ENCODE measurements at places on chromosomes 4 and X.
A peak's percentile ranks its signal among the peaks of the same experiment; 100 is the strongest.

GRCh38 chr4:172818901-172819300 lies 349.7 kb upstream of the GALNT7 start:
- DNase-seq = no peak

DNA sequence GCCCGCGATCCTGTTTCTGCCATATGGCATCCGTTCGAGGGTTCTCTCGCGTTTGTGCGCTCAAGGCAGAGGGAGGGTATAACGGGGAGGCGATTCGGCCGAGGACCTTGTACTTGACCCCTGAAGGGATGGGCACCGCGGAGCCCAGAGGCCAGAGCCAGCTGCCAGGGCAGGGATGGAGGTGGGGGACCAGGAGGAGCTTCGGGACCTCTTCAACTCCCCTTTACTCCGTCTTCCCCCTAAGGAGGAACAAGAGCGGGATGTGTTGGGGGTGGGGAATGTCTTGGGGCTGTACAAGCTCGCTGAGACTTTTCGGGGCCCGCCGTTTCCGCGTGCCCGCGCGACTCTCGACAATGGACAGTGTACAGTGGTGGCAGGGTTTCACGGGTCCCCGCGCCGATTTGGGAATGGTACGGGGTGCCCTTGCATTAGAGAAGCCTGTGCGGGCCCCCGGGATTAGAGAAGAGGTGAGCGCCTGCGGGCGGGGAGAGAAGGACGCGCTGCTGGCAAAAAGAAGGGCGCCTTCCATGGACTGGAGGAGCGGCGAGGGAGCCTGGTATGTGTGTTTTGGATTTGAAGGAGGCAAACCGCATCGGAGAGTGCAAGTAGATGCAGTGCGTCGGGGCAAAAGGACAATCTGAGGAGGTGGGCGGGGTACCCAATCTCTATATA lies 760 bp downstream of the UGT8 start:
- DNase-seq = no peak

GRCh38 chr4:2418650-2419571 lies at the start of gene CFAP99:
Gene CFAP99 (plus strand): TSS chr4:2418955.
- DNase-seq = peak; percentile 98

GRCh38 chrX:119981286-119982070 lies 37.9 kb upstream of the NKAP start:
- no peak for DNase-seq

DNA sequence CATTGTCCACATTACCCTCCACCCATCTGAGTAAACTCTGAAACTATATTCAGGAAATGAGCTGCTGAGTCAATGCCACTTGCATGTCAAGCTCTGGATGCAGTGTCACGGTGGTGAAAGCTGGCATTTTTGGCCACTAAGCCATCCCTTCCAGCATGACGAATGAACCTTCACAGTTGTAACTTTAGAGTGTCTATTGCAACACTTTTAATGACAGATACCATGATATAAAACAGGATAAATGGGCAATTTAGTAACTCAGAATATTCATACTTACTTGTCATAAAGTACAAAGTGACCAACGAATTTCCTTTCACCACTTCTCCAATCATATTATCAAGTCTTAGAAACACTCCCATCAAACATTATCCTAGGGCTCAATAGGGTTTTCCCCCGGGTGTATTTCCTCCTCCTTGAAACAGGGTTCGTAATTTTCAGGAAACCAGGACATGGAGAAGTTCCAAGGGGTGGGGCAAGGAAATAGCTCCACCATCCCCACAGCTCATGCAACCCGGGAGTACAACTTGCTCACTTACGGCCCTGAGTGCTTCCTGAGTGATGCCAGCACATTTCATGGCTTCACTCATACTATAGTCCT lies 73.1 kb downstream of the MTHFD2L start:
- peak; percentile 8 for DNase-seq

DNA sequence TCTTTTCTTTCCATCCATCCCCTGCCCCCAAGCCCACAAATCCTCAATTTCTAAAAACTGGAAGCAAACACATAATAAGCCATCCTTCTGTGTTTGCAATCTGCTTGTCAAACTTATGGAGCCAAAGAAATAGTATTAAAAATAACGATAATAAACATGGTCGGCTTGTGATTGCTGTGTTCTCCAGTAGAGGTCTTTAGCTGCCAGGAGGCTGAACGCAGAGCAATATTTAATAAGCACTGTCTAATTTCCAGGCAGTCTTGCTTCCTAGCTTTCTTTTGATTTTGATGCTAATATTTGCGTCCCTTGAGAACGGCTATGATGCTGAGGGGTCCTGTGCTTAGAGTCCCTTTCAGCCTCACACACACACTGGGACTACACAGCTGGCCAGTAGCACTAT lies 3.2 kb upstream of the HELT start:
- DNase-seq = no peak

- no peak for DNase-seq
Measured at GRCh38 chrX:69264158-69264581, 98.9 kb upstream of the PJA1 start.

GRCh38 chrX:71282514-71283402 lies 677 bp upstream of the NONO start:
- peak; percentile 49 for DNase-seq

GRCh38 chr4:141560056-141560455 lies 76.3 kb upstream of the IL15 start:
- DNase-seq = no peak

DNA sequence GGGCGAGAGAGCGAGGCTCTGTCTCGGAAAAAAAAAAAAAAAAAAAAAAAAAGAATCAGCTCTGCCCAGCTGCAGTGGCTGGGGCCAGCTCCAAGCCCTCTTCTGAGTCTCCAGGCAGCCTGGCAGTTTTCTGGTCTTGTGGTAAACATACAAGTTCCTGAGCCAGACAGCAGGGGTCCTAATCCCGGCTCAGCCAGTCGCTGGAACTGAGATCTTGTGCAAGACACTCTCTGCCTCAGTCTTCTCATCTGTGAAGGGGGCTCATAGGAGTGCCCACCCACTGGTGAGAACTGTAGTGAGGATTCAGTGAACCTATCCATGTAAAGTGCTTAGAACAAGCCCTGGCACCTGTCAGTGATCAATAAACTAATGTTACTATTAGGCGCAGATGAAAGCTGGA lies 41.8 kb downstream of the C4orf50 start:
- no peak for DNase-seq

DNA sequence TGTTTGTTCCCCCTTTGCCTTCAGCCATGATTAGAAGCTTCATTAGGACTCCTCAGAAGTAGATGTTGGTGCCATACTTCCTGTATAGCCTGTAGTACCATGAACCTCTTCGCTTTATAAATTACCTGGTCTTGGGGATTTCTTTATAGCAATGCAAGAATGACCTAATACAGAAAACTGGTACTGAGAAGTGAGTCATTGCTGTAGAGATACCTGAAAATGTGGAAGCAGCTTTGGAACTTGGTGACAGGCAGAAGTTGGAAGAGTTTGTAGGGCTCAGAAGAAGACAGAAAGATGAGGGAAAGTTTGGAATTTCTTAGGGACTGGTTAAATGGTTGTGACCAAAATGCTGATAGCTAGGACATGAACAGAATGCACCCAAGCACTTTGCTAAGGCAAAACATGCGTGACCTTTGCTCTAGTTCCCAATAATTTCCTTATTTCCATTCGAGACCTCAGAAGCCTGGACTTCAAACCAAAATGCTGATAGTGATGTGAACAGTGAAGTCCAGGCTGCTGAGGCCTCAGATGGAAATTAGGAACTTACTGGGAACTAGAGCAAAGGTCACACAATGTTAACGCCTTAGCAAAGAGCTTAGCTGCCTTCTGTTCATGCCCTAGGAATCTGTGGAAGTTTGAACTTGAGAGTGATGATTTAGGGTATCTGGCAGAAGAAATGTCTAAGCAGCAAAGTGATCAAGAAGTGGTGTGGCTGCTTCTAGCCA lies 3.0 kb upstream of the USP46 start:
- DNase-seq = no peak

DNA sequence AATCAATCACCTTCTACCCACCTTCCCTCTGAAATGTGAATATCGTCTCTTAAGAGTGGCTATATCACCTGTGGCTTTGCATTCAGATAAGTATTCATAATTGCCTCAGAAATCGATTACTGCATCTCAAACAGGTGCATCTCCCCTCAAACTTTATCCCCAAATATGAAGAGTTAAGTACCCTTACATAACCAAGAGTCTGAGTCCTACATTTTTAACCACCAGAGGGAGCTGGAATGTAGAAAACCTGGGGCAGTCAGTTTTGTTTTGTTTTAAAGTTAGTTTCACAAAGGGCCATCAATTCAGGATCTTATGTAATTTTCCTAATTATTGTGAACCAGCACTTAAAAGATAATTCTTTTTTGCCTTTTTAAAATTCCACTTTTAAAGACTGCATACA lies 5.7 kb downstream of the TCEANC start:
- no peak for DNase-seq

GRCh38 chr4:103008875-103009729 lies 10.4 kb downstream of the SLC9B1 start:
- DNase-seq = no peak

DNA sequence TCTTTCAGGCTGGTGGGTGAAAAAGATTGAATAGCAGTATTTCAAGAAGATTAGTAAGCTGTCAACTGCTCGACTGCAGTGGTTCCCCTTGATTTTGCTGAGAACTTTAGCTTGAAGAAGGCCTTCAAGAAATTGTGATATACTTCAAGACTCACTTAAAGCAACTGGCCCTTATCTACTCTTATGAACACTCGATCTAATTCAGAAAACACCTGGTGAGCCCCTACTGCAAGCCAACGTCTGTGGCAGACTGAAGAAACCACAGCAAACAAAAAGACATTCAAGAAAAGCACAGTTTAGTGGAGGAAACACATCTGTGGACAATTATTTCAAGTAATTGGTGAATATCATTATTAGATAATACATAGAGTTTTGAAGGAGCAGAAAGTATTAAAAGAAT lies 119.0 kb downstream of the INPP4B start:
- DNase-seq = no peak

DNA sequence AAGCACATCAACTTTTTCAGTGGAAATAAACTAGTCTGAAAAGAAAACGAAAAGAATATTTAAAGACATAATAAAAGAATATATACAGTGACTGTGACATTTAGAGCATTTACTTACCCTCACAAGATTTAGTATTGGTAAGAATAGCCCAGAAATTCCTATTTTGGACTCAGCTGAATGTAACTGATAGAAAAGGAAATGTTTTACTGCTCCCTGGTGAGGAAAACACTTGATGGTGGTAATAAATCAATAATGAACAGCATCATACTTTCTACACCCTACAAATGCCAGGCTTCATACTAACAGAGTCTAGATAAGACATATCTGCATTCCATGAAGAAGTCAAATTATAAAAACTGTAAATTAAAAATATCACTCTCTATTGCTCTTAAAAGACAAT lies 753.5 kb upstream of the PCDH10 start:
- no peak for DNase-seq

DNA sequence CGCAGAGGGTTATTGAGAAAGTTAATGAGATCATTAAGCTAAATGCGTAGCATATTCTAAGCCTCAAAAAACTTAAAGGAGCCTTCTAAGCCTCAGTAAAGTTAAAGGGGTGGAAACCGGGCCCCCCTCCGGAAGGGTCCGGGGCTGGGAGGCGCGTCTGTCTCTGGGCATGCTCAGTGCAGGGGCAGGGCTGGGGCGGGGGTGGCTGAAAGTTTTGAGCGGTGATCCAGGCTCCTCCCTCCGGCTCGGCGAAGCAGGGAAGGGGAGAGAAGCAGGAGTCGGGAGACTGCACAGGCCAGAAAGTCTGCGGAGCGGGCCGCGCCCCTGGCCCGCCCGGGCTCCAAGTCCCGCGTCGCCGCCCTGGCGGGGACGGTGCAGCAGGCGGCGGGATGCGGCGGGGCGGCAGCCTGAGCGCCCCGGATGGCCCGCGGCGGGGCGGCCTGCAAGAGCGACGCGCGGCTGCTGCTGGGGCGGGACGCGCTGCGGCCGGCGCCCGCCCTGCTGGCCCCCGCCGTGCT lies at the start of gene EVC:
TSS of gene EVC (plus strand) at position 241 of the 518 bp plus-strand sequence. CDS start at position 421, 180 bp downstream.
- peak; percentile 31 for DNase-seq

DNA sequence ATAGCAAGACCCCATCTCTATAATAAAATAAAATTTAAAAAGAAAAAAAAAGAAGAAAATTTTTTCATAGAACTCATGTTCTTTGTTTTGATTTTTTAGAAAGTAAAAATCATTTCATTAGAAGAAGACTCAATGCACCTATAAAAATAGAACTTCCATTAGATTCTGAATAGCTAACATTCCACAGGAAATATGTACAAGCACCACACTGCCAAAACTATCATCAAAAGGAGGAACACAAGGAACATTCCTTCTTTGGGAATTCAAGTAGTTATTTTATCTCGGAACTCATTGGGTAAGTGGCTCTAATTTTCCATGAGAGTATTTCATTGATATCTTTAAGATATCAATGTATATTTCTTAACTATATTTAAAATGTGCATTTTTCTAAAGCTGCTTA lies 157.6 kb downstream of the CAMK2D start:
- no peak for DNase-seq
